GM20000 (cell line): ENCODE measurements at places on chromosomes 1 and 21.

GRCh38 chr1:48450505-48450904, 21.5 kb downstream of the SPATA6 start:
- DNase-seq: no peak

- DNase-seq: no peak
These were observed 2.5 kb upstream of the ELAVL4 start for GRCh38 chr1:50106095-50106761.

DNA sequence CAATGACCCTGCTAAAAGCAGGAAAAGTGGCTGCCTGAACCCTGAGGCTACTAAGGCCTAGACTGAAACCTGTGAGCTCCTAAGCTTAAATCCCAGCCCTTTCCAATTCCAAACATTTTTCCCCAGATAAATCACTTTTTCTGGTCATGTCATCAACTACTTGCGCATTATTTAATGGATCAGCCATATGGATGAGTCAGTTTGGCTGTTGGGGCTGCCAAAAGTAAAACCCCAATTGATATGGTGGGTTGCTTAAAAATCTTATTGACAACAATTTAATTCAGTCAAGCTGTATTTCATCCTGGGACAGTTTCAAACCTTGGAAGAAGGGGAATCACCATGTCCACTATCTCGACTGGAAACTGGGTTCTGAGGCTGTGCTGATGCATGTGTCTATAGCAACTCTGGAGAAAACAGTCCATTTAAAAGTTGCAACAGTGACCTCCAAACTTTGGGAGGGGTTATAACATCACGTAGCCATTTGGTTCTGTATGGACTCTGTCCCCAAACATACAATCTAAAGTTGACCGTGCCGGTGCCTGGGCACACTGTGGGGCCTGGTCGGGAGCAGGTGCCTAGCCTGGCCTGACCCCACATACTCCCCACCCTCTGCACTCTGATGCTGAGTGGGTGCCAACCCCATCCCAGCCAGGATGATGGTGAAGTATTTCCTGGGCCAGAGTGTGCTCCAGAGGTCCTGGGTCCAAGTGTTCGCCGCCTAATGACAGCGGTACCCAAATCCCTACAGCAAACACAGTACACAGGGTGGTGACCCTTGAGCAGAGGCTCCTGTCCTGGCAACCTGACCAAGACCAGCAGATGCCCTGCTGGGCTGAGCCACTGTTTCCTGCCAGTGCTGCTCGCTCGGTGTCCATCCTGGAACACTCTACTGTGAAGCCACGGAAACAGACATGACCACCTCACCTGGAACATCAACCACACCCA, 46.5 kb upstream of the LRRC52 start:
- DNase-seq: no peak

DNA sequence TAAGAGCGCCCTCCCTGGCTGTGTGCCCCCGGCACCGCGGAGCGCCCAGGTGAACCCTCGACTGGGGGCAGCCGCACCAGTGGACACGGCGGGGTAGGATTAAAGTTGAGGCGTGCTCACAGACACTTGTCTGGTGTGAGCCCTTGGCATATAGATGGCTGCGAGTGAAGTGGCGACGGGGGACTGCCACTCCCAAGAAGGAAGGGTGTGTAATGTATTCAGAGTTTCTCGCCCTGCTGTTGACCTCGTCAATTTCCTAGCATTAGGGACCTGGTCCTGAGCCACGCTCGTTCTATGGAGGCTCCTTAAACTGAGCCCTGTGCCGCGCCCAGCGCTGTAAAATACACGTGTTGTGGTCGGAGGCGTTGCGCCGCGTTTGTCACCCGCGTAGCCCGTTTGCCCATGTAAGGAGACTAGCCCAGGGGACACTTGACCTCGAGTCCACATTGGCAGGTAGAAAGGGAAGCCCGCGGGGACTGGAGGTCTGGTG, 554 bp downstream of the EVA1C start:
- no peak for DNase-seq

GRCh38 chr1:31483012-31483946, 70.3 kb downstream of the SERINC2 start:
- DNase-seq: no peak

DNA sequence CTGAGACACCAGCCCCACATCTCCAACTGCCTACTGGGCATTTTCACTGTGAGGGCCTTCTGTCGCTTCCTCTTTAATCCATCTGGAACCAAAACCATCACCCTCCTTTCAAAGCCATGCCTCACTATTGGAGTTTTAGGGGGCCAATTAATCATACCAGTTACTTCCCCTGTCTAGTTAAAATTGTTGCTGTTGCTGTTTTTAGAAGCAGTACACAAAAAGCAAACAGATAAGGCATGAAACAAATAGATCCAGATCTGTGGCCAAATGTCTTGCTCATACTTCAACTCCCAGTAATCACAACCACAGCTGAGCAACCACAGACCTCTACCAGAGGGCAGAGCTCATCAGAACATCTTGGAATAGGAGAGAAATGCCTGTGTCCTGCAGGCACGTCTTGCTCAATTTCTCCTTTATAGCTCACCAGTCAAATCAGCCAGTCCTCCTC, 133.8 kb upstream of the C1orf105 start:
- no peak for DNase-seq

GRCh38 chr1:202568410-202568809, 141.8 kb downstream of the SYT2 start:
- no peak for DNase-seq

- DNase-seq: peak; percentile 62
These were observed 47.8 kb downstream of the ITPKB start for GRCh38 chr1:226691247-226691646.

GRCh38 chr1:68831281-68831680, 334.4 kb upstream of the DEPDC1 start:
- DNase-seq: no peak

DNA sequence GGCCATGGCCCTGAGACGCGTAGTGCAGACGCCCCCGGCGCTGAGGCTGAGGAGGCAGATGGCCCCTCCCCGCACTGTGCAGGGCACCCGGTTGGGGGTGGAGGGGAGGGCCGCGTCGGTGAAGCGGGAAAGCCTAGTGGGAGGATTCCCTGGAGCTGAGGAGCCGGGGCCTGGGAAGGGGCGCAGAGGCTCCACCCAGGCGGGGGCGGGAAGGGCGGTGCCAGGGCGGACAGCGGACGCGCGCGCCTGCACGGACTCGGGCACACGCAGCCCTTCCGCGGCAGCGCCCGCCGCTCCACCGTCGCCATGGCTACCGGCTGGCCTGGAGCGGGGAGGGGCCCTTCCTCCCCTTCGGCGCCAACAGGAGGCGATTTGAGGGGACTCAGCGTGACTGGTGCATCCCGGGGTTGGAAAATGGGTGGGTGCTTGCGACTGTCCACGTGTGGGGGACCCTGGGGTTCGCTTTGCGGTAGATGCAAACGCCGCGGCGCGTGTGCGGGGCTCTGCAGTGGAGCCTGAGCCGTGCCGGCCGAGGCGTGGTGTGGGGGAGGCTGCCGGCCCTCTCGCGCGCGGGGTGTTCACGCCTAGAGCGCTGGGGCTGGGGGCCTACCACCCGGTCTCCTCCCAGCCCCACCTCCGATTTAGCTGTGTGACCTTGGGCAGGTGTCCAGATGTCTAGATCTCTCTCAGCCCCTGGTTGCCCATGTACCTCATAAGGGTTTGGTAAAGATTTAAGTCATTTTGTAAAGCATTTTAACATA, 35.1 kb downstream of the PTPRF start:
- peak; percentile 88 for DNase-seq

DNA sequence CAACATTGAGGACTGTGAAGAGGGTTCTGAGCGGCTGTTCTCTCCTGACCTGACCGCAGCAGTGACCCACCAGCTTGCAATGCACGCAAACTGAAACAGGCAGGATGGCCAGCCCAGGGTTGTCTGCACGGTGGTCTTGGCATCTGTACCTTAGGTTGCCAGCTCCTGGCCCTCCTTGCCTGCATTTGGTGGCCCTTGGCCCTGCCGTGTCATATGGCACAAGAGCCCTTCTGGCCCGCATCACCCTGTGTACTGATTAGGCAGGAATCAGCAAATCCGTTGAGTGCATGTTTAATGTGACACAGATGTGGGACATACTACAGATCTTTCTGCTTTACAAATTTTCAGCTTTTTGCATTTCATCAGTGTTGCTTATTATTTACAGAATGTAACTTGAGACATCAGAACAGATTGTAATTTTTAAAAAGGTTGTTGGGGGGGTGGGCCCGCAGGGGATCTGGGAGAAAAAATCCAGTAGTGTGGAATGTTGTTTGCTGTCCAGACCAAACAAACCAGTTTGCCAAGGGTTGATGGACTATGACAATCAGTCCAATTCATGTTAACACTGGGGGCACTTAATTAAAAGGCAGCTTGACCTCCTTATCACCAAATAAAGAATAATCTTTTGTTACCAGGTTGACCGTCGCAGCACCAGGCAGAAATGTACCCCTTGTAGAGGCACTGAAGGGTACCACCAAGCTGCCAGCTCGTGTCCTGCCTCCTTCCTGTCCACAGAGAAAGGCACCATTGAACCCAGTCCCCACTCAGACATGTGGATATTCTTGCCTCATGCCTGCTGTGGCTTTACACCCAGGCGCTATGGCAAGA, 132.6 kb downstream of the DHRS3 start:
- DNase-seq: no peak

- no peak for DNase-seq
These were observed 4.5 kb downstream of the SYDE2 start for GRCh38 chr1:85196358-85196757.

- no peak for DNase-seq
These were observed 83.1 kb upstream of the KCNK1 start for GRCh38 chr1:233530665-233531386.

- no peak for DNase-seq
These were observed 6.0 kb upstream of the STMN1 start for GRCh38 chr1:25912076-25912831.

GRCh38 chr1:34740161-34740868, 14.5 kb upstream of the GJB5 start:
- no peak for DNase-seq

DNA sequence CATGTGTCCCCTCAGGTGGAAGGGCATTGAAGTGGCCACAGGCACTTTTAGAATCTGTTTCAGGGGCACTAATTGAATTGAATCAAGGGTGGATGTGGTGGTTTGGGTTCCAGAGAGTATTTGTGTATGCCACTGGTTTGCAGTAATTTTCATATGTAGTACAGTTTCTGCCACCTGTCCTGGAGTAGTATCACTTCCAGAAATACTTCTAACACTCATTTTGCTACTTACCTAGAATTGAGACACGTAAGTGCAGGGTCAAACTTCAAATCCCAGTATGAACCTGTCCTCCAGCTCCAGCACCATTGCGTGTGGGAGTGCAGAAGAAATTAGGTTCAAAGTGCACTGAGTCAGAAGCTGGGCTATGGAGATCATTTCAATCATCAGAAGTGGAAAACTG, 26.8 kb downstream of the RSPH1 start:
- DNase-seq: no peak

GRCh38 chr1:194024659-194025058, 838.2 kb upstream of the B3GALT2 start:
- no peak for DNase-seq

DNA sequence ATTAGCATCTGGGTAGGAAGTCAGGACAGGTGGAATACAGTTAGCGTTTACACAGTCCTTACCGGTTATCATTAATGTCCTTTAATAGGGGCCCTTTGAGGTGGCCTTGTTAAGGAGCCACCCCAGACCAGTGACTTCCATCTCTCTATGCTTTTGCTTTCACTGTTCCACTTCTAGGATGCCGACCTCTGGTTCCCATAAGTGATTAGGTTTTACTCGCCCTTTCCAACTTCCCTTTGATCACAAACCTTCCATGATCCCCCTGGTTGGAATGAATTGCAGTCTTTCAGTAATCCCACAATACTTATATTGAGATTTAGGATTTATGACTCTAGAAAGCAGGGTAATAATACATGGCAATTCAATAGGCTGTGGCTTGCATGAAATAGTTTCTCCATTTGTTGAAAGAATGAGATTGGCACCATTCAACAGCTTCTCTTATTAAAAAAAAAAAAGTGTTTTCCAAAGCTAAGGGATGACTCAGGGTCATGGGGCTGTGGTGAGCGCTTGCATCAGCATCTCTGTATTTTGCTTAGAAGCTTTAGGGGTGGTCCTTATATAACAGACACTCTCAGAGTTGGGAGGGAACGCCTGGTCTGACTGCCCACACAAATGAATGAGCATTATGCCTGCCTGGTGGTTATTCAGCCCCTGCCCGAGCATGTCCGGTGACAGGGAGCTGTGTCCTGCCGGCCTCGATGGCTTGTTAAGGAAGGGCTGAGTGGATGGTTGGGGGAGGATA, 110.5 kb downstream of the CNIH3 start:
- DNase-seq: no peak

DNA sequence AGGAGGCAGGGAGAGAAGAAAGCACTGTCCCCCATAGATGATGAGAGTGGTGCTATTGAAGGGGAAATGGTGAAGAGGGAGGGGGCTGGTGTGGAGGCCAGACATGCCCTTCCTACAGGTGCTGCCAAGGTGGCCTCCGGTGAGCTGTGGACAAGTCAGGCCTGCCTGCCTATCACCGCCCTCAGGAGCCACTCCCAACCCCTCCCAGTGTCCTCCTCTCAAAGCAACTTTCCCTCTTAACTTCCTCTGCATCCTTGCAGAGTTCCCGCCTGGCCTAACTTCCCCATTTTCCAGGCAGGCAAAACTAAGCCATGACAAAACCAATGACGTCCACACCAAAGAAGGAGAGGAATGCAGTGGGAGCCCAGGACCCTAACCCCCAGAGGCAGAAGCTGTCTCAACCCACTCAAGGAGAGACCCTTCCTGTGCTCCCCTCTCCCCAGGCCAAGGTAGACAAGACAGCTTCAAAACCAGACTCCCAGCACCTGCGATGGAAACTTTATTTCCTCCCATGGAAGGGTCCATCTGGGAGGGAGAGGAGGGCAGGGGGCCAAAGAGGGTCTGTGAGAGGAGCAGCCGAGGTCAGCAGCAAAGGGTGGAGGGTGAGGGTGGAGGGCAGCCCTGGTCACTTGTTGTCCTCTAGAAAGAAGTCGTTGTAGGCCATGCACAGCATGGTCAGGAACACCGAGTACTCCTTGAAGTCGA, 1.0 kb upstream of the S100A6 start:
- no peak for DNase-seq

DNA sequence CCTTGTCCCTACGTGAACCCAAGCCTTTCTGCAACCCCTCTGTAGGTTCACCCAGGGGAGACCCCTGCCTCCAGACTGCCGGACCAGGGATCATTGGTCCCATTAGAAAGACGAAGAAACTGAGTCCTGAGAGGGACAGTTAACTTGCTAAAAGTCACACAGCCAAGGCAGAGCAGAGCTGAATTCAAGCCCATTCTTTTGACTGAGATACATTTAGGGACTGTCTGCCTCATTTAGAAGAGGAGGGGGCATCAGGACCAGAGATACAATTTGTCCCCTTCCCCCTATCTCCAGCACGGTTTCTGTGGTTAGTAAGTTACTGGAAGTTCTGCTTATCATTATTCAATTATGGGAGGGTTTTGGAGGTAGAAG, 19.1 kb downstream of the KCNQ4 start:
- DNase-seq: no peak

DNA sequence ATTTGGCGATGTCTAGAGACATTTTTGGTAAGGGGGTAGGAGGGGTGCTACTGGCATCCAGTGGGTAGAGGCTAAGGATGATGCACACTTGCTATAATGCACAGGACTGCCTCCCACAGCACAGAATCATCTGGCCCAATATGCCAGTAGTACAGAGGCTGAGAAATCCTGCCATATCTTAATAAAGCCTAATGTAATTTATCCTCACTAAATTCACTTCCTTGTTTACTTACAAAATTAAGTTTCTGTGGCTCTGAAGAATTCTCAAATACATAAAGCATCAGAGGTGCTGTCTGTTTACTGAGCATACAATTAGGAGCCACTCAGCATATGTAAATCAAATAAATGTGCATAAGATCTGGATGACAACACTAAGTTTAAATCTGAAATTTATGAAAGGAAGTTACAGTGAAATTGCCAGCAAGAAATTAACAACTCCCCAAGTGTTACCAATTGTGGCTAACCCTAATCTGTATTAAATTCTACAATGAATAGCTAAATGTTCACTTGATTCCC, 26.5 kb downstream of the NGF start:
- no peak for DNase-seq
